ENCODE measurements at places on chromosomes 6 and 20.
A peak's percentile ranks its signal among the peaks of the same experiment; 100 is the strongest.

- no peak for DNase-seq
Measured at GRCh38 chr20:53287357-53288042, 306.1 kb downstream of the ZNF217 start.

- no peak for DNase-seq
Measured at GRCh38 chr6:7051780-7052442, 55.9 kb upstream of the RREB1 start.

GRCh38 chr20:57503035-57503658, 21.8 kb downstream of the CTCFL start:
- peak; percentile 67 for DNase-seq

DNA sequence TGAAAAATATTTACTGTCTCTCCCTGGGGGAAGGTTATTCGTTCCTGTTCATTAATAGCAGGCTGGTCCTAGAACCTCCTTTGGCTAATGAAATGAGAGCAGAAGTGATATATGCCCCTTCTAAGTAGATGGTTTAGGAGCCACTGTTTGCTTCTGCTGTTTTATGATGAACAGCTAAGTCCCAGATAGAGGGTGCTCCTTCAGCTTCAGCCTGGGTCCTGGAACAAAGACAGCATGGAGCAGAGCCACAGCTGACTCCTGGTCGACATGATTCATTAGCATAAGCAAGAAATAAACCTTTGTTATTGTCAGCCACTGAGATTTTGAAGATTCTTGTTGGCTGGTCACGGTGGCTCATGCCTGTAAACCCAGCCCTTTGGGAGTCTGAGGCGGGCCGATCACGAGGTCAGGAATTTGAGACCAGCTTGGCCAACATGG, 47.8 kb upstream of the ARMC2 start:
- no peak for DNase-seq

- no peak for DNase-seq
Measured at GRCh38 chr6:54308289-54308985, at the start of gene TINAG. Gene TINAG (plus strand): TSS chr6:54308441. CDS start chr6:54308551, 110 bp downstream.

DNA sequence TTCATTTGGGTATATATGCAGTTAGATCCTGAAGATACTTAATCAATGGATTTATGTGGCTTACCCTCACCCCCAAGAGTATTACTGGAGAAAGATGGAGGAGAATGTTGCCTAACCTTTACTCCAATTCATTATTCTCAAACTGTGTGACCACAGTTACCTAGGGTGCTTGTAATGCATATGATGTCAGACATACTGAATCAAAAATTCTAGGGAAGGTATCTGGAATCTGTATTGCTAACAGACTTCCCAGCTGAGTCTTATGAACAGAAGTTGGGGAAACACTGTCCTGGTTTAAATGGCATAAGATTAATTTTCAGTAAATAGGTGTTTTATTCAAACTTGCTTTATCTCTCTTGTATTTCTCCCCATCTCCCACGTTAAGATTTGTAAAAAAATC, 83.9 kb downstream of the PKIB start:
- no peak for DNase-seq

DNA sequence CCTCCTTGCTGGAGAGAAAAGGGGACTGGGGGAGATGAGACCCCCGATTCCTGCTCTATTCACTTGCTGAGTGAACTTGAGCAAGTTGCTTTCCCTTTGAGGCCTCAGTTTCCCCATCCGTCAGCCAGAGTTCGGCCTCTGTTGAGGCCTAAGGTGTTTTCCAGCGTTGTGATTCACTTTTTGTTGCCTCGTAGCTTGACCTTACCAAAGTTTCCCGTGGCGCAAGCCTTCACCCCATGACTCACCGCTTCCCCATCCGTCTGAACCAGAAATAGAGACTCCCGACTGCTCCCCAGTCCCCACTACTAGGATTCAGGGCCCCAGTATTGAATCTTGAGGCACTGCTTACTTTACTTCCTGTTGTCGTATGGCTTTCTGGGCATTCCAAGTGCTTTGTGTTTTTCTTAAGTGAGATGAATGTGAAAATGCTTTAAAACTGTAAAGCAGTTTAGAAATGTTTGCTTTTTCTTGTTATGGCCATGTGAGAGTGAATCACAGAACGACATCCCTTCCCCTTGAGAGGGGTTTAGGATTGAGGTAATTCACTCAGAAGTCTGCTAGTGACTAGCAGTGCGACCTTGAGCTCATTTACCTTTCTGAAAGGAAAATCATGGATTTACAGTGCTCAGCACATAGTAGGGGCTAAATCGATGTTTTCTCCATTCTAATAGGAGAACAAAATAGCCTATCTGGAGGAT, 1.2 kb downstream of the CHMP4B start:
- DNase-seq = peak; percentile 95

DNA sequence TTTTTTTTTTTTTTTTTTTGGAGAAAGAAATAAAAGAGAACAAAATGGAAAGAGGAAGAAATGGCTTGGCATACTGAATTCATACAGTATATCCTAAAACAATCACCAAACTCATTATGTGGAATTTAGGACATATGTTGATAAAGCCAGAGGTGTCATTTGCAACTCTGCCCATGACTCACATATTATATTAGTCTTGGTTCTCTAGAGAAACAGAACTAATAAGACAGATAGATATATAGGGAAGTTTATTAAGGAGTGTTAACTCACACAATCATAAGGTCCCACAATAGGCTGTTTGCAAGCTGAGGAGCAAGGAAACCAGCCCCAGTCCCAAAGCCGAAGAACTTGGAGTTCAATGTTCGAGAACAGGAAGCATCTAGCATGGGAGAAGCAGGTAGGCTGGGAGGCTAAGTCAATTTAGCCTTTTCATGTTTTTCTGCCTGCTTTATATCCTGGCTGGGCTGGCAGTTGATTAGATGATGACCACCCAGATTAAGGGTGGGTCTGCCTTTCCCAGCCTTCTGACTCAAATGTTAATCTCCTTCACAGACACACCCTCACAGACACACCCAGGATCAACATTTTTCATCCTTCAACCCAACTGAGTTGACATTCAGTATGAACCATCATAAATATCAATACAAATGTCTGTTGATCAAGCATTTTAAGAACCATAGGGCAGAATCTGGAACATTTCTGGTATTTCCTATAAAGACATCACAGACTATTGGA, 102.3 kb downstream of the UBE3D start:
- DNase-seq = no peak

- no peak for DNase-seq
Measured at GRCh38 chr6:169490246-169490641, 211.6 kb downstream of the WDR27 start.

- DNase-seq = no peak
Measured at GRCh38 chr6:95548188-95548786, 29.0 kb upstream of the MANEA start.
